ENCODE measurements at places on chromosomes 12 and 14.
A peak's percentile ranks its signal among the peaks of the same experiment; 100 is the strongest.

DNA sequence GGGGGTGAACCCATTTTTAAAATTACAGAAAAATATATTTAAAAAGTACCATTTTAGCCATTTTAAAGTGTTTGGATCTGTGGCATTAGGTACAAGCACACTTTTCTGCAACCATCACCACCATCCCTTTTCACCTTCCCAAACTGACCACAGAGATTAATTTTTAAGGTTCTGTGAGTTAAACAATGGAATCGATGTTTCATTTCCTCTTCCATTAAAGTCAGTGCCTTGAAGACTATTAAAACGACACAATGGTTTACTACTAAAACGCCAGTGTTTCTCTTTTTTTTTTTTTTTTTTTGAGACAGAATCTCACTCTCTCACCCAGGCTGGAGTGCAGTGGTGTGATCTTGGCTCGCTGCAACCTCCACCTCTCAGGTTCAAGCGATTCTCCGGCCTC lies 78.1 kb upstream of the GPR68 start:
- DNase-seq, result no peak

- no peak for DNase-seq
Observed at GRCh38 chr14:94690486-94690885, 78.3 kb downstream of the SERPINA3 start.

GRCh38 chr12:11202811-11203210 lies 16.1 kb upstream of the TAS2R42 start:
- no peak for DNase-seq

- DNase-seq, result no peak
Observed at GRCh38 chr14:76304536-76305267, 71.2 kb upstream of the ESRRB start.

DNA sequence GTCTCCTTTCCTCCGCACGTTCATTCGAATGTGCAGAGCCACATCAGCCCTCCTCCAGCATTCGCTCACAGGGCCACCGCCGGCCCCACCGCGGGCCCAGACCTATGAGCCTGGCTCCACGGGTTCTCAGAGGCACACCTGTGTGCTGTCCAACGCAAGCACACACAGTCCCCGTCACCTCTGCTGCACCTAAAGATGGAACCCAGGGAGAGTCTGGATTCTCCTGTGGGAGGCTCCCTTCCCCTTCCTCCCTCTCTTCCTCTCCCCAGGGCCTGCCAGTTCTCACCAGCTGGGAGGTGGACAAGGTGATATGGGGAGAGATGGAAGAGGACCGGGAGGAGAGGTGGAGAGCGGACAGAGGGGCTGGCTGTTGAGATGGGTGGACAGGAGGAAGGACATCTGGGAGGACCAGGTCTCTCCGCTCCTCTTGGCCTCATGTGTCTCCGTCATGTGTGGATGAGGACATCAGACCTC lies 4.9 kb upstream of the AQP6 start:
- DNase-seq, result no peak

DNA sequence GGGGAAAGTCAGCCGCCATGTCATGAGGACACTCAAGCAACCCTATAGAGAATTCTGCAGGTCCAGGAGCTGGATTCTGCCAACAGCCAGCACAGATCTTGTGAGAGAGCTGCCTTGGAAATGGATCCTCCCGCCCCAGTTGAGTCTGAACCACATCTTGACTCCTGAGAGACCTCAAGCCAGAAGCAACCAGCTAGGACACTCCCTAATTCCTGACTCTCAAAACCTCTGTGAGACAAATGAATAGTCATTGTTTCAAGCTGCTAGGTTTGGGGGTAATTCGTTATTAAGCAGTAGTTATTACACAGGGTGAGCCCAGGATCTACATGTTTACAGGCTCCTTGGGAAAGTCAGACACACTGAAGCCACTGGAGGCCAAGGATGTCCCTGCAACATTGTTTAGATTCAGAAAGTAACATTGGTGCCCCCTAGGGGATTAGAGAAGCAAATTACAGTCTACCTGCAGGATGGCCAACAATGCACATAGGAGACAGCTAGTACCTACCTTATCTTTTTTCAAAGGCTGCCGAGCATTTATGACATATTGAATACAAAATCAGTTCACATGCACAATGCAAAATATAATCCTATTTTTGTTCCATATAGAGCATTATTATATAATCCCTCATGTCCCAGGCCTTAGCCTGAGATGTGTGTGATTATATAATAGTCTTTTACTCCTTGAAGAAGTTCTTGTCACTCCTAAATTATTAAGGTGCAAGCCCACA lies 57.9 kb upstream of the FICD start:
- DNase-seq, result peak; percentile 11

DNA sequence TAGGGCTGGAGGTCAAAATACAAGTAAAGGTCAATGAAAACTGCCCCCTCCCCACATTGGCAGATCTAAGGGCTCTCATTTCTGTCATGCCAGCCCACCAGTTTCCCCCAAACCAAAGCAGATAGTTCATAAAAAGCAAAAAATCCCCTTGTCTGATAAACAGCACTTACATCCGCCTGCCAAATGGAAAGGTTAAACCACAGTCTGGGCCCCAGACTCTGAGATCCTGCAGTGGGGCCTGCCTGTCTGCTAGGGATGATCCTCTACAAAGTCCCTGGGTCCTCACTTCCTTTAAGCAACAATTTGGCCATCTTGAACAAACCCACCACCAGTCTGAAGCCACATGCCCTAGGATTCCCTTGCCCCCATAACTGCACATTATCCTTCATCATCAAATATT lies 9.7 kb upstream of the RPS26 start:
- DNase-seq, result no peak

GRCh38 chr12:106583242-106584103 lies 669 bp downstream of the RFX4 start:
- DNase-seq, result no peak

- DNase-seq, result no peak
Observed at GRCh38 chr14:103453791-103454190, 68.6 kb downstream of the MARK3 start.

GRCh38 chr12:112294793-112295192 lies 87.4 kb downstream of the HECTD4 start:
- no peak for DNase-seq

DNA sequence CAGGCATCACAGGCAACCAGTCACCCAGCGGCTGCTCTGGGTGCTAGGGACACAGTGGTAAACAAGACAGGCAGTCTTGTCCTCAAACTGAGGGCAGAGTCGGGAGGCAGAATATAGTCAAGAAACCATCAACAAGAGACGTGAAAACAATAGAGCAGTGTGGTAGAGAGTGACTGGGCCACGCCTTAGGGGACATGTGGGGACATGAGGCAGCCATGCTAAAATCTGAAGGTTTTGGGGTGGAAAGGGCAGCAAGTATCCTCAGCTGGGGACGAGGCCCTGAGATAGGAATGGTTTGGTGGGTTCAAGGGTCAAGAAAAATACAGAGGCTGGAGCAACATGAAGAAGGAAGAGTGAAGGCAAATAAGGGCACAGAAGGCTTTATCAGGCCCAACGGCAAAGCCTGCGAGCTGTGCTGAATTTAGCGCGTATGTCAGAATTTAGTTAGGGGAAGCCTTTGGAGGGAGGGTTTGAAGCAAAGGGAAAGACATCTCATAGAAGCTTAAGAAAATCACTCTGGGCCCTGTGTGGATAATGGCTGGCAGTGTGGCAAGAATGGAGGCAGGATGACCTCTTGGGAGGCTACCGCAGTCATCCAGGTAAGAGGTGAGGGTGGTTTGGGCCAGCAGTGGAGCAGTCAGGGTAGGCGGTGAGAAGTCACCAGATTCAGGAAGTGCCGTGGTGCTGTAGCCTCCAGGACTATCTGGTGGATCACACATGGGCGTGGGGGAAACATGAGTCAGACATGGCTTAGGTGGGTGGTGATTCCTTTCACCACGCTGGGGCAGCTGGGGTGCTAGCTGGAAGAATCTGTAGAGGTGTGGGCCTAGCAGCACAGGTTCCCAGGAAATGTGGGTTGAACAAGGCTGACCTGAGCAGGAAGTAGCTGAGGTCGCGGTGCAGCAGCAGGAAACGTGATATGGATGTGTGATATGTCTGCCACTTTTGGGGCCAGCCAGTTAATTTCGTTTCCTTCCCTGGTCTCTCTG lies 3.0 kb downstream of the EVL start:
- DNase-seq, result peak; percentile 90

DNA sequence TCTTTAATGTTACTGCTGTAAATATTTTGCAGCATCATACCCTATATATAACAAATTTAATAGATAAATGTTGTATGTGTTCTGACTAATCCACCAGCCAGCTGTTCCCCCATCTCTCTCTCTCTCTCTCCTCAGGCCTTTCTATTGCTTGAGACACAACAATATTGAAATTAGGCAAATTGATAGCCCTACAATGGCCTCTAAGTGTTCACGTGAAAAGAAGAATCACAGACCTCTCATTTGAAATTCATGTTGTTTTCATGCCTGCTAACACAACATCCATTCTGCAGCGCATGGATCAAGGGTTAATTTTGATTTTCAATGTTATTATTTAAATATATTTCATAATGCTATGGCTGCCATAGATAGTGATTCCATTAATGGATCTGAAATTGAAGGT lies 1.8 kb upstream of the FSCB start:
- DNase-seq, result no peak

GRCh38 chr12:110906985-110907384 lies 13.4 kb downstream of the MYL2 start:
- DNase-seq, result no peak

DNA sequence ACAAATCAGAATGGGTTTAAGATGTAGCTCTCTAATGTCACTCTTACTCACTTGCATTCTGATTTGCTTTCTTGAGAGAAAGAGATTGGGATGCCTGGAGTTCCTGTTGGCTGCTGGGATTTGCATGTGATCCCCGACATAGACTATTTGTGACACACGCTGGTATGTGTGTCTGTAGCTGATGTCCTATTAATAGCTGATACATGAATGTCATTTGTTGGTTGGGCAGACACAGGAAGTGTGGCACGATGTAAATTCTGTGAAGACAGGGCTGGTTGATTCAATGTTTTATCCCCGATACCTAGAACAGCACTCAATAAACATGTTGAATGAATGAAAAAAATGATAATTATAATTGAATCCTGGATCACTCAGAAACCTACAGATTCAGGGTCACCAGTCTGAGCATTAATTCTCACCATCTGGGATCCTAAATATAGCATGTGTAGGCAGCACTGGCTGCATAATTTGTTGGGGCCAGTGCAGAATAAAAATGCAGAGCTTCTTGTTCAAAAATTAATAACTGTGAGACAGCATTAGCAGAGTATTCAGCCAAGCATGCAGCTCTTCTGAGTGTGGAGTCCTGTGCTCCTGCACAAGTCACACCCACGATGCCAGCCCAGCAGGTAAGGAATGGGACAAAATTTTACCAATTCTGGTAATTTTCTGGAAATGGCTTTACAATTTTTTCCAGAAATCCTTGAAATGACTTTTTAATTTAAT lies 35.5 kb upstream of the SOCS2 start:
- DNase-seq, result no peak

- DNase-seq, result no peak
Observed at GRCh38 chr12:119672194-119672593, 4.3 kb downstream of the PRKAB1 start.

GRCh38 chr12:96420277-96420835 lies 20.1 kb upstream of the CDK17 start:
- DNase-seq, result no peak

DNA sequence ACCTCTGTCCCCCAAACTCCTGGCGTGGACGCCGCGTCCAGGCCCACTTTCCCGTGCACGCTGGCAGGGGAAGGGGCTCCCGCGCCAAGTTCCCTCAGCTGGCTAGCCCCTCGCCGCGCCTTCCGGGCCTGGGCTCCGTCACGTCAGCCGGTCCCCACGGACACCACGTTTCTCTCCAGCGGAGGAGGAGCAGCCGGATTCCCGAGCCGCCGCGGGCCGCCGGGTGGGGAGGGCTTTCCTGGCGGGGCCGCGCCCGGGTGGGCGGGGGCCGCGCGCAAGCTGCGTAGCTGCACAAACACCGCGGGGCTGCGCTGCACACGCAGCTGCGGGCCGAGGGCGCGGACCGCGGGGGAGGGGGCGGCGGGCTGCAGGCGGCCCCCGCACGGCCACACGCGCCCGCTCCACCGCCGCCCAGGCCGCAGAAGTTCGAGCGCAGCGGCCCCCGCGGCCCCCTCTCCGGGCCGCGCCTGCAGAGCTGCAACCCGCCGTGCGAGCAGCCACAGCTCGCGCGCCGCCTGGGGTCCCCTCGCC lies 45.1 kb upstream of the PNMA1 start:
- DNase-seq, result peak; percentile 61

DNA sequence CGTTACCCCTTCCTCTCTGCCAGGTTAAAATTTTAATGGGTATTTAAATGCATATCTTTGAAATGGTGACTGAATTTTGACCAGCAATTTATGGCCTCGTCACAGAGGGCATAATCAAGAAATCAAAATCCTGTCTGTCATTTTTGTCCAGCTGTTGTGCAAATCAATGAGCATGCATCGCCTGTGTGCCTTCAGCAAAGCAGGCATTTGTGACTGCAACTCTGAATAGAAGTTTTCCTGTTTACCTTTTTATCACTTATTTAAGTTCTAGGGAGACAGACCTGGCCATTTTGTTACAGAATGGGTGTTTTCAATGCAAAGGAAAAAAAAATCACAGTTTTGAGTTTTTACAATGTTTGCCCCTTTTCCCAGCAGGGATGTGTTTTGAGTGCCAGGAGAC lies 107.4 kb downstream of the PPM1A start:
- DNase-seq, result no peak

DNA sequence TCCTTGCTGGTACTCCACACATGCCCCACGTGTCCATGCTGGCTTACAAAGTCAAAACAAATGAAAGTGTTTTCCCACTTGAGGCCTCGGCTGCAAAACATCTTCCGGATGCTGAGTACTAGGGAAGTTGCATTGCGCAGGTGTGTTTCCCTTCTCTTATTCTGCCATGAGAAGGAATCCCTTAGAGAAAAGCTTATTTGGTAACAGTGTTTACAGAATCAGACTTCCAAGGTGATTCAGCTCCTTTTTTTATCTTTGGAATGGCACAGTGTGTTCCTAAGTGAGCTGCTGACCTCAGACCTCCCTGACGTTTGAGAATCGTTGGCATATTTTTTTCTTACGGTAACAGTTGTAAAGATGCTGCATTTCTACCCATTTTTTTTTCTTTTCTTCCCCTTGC lies 211.3 kb downstream of the ESR2 start:
- DNase-seq, result no peak

DNA sequence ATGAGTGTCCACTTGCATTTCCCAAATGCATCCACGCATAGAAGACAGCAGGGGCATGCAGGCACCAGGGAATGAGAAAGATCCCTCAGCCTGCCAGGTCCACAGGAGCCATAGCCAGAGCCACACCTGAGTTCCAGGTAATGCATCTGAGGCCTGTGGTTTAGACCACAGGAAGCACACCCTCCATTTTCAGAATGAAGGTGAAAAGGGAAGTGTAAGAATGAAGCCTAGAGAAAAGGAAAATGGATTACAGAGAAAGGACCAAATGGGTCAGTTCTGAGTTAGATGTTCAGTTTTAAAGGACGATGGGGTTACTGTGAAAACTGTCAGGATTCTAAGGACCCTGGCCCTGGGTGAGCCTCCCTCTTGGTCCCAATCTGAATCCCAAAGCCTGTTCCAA lies 1283.2 kb downstream of the TMEM121 start:
- no peak for DNase-seq

DNA sequence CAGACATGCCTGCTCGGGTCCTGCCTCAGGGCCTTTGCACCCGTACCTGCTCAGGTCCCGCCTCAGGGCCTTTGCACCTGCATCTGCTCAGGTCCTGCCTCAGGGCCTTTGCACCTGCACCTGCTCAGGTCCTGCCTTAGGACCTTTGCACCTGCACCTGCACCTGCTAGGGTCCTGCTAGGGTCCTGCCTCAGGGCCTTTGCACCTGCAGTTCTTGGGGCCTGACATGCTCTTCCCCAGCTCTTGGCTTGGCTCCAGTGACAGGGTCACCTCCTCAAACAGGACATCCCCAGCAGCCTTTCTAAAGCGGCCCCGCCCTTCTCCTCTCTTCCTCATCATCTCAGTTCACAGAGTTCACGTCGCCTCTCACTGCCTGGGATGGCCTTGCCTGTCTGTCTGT lies 54.9 kb upstream of the NCOR2 start:
- DNase-seq, result no peak
